ENCODE measurements at places on chromosomes 7 and 10.

- DNase-seq, result no peak
Measured at GRCh38 chr7:22094413-22095342, 149.0 kb upstream of the CDCA7L start.

DNA sequence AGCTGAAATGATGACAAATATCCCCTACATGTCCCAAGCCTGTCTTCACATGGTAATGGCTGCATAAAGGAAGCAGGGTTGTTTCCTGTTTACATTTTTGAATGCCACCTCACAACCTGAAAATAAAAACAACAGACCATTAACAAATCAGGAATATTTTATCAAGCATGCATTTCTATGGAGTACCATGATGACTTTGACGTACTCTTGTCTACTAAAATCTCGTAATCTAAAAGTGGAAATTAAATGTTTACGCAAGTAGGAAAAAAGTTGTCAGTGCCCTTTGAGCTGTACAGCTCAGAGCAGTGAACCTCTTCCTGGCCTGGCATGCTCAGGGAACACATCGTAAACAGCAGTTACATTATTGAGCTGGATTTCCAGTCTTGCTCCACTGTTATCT is 194.1 kb downstream of the INHBA start:
- no peak for DNase-seq

DNA sequence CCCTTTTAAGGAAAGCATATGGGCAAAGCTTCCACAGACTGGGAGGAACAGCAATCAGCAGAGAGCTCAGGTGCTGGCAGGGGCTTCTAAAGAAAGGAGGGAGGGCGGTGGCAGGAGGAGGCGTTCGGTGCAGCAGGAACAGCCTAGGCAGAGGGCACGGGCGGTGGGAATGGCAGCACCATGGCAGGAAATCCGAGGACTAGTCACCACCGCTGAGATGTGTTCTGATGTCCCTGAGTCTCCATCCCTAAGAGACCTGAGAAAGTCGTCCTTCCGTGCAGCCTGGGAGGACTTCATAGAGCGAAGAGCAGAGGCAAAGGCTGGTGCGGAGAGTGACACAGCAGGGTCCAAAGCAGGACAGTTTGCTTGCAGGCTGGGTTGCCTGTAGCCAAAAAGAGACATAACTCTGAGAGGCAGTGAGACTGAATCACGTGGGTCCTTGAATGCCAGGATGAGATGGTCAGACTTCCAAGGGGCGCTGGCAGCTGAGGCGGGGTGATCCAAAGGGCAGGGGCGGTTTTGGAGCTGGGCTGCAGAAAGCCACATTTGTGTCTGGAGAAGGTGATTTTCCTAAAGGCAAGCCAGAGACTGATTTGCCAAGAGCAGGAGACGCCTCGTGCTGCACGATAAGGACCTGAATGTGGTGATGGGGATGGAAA is 35.8 kb upstream of the GRID1 start:
- no peak for DNase-seq

GRCh38 chr7:148014001-148014400 is 576.6 kb upstream of the C7orf33 start:
- DNase-seq, result no peak

GRCh38 chr7:50327443-50327842 is 22.9 kb downstream of the IKZF1 start:
- DNase-seq, result no peak

- DNase-seq, result no peak
Measured at GRCh38 chr7:40757109-40757508, 622.3 kb downstream of the SUGCT start.

DNA sequence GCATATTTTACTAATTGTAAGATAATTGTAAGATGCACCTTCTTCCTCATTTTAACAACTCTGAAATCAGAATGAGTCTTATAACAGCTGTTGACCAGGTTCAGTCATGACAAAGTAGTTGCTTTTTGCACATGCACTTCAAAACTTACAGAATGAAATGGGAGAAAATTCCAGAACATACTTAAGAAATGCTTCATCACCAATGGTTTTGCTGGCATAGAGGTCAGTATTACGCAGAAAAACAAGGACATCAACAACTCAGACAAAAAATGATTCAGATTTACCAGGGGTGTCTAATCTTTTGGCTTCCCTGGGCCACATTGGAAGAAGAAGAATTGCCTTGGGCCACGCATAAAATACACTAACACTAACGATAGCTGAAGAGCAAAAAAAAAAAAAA is 13.3 kb downstream of the COL28A1 start:
- no peak for DNase-seq

DNA sequence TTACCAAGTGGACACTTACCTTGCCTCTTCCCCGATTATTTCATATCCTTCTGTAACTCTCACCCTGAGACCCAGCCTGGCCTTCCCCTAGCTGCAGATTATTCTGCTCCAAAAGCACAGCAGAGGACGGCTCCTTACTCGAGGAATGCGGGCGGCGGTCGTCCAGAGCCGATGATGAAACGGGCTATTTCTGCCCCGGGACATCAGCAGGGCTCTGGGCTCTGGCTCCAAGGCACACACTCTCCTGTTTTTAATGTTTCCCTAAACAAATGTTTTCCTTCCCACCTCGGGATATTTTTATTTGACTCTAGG is 343 bp upstream of the C10orf71 start:
- DNase-seq, result no peak

DNA sequence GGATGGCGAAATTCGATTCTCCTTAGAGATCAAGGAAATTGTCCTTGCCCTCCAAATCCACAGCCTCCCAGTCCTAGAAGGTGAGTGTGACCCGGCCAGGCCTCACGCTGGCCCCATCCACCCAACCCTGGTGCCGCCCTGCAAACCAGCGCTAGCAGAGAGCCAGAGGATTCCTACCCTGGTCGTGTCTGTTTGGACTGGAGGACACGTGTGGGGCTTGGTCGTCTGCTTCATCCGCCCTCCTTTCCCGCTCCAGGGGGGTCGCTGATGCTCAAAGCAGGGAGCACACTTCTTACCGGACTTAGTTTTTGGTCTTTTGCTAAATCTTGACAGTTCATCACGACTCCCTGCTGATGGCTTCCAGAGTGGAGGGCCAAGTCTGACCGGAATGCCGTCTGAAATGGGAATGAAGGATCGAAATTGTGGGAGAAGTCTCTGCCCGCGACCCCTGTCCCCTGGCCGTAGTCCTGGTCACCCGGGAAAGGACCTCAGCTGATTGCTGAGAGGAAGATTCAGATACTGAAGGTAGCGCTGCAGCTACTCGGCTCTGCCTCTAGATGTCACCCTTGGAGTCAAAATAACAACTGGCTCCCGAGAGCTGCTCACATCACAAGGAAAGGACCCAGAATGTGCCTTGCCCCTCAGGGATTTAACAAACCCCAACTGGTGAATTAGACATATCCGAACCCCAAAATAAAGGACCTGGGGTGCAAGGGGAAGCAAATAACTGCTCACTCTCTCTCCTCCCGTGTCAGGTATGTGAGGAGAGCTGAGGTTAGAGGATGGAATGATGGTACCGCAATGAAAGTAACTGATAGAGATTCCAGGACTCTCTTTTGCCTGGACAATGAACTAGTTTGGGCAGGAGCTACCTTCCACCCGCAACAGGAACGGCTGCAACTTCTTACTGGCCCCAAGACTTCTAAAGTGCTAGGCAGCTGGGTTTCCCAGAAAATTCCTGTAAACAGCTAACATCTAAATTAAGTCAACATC is 23.5 kb upstream of the ORC5 start:
- DNase-seq, result no peak

DNA sequence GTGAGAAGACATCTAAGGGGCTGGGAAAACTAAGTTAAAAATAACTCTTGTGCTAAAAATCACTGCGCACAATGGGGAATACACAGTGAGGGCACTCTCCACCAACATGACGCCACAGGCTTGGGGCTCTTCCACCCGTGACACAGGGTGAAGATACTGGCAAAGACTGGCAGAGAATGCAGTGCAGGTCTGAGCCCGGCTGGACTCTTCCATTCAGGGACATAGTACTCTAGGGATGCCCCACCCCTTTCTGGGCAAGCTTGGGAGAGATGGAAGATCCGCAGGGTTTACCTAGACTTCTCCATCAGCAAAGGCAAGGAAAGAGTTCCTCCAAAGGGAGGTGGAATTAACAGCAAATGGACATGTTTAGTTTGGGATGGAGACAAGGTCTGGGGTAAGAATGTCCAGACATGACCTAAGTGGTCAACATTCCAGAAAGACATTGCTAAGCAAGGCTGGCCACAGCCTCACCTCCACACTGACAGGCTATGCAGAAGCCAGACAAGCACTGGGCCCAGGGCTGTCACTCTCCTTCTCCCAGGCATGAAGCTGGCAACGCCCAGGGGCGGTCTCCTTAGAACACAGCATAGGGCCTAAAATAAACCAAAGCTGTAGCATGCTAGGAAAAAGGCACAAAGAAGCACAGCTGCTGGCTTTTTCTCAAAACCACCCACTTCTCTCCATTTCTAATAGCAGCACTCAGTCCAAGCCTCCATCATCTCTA is 28.1 kb downstream of the XPNPEP1 start:
- no peak for DNase-seq

GRCh38 chr7:120792091-120792860 is 65.7 kb downstream of the TSPAN12 start:
- no peak for DNase-seq

DNA sequence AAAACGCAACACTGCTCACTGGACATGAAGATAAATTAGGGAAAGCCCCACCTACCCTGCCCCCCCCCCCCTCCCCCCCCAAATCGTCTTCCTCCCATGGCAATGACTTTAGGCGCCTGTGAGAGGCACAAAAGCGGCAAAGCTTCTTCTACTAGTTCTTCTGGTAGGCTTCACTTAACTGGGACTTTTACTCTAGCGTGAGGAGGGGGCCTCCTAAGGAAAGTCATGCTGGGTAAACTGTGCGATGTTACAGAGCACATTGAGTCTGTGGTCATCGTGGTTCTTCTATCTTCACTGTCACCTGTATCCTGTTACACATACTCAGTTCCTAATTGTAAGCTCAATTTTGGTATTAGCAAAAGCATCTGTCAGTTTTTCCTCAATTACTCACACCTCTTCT is 25.1 kb downstream of the HSPB1 start:
- no peak for DNase-seq

GRCh38 chr10:17001297-17001744 is 128.3 kb downstream of the CUBN start:
- DNase-seq, result no peak

DNA sequence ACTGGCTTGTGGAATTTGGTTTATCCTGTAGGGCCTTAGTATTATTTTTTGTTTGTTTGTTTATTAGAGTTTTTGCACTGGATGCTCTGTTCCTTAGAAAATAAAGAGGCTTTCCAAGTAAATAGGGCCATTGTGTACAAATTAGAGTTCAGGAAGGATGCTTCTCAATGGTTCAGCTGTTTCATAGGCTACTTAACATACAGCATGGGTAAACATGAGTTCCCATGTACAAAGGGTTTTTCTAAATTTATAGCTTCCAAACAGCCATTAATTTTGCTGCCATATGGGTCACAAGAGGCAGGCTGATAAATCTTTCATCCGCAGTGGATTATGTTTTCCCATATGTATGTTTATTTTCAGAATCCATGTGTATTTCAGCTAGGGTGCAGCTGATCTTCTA is 121.6 kb upstream of the WDR11 start:
- no peak for DNase-seq

- DNase-seq, result no peak
Measured at GRCh38 chr10:97319671-97320479, 804 bp downstream of the FRAT1 start.

DNA sequence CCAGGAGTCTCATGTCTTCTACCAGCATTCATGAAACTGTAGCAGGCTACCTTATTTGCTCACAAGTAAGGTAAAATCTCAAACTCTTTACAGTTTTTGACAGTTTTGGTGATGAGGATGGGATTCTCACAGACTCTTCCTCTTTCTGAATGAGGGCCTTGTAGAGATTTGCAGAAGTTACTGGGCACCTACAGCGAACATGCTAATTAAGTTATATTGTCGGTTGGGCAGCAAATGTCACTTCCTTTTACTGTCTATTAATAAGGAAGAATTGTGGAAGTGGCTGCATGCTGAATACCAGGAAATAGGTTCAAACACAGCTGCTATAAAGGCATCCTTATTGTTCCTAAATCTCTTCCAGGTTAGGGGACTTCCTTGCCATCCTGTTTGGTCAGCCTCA is 189.6 kb downstream of the DNAJC1 start:
- no peak for DNase-seq

DNA sequence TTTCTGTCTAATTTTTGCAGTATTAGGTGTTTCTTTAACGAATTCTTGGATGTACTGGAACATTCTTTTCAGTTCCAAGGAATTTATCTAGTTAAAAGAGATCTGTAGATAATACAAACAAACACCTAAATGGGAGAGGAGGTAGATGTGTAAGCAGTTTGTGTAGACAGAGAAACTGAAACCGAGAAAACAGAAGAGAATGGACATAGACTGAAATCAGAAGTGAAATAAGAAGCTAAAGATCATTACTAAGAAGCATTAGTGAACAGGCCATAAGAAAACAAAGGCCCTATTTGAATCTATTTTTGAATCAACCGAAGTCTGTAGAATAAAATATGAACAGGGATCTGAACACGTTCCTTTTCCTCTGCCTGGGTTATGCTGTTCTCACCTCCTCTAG is 26.5 kb upstream of the TMEM229A start:
- no peak for DNase-seq

DNA sequence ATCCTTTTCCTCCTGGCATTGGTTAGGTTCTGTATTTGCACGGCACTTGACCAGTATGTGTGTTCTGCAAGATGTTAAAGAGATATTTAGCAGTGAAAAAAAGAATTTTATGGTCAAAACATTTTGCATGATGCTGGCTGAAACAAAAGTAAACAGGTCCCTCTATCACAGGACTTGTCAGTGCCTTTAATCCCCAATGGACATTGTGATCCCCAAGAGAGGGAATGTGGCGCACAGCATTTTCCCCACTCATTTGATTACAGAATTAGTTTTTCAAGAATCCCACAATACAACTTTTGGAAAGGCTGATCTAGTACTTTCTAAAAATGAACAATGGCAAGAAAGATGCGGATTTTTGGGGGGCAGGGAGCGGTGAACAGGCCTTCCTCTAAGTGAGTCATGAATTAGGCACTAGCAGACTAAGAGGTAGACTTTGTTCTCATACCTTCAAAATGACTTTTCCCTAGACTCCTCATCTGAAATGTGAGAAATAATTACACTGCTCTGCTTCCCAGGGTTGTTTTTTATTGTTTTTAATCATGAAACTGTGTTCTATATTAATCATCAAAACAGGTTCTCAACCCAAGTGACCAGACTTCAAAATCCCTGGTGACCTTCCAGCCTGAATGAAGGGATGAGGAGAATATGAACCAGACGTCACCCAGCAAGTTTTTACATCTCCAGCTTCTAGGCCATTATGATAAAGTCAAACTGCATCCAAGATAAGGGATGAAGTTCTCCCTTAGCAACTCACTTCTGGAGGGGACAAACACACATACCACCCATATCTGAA is 8.6 kb downstream of the FBXW4 start:
- DNase-seq, result no peak

DNA sequence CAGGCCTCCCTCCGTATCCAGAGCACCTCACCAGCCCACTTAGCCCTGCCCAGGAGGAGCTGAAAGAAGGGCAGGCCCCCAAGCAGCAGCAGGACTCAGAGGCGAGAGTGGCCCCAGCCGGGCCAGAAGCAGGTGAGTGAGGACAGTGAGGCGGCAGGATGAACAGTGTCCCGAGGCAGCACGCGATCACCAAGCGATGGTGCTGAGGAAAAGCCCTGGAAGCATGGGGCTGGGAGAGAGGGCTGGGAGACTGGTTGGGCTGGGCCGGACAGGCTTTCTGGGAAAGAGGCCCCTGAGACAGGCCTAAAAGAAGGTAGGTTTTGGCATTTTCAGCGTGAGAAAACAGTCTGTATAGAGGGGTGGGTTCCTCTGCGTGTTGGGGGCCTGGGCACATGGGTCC is 16.4 kb downstream of the ZNF783 start:
- no peak for DNase-seq

- DNase-seq, result no peak
Measured at GRCh38 chr7:6526997-6527378, 24.3 kb downstream of the GRID2IP start.
